ENCODE measurements at places on chromosomes 3 and 15.

DNA sequence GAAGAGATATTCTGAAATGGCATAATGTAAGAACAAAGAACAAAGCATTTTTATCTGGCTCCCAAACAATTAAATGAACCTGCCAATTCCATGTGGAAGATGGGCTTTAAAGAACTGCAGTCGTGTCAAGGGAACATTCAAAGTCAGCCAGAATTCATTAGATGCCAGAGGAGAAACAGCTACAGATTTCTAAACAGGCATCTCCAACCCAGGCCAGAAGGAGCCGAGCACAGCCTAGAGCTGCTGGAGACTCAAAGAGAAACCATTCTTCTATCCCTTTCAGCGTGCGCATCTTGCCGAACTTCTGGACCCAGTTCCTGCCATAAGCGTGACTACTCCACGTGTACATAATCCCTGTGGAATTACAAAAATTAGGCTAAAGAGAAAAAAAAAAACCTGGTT, 60.4 kb downstream of the MB21D2 start:
- no peak for DNase-seq

DNA sequence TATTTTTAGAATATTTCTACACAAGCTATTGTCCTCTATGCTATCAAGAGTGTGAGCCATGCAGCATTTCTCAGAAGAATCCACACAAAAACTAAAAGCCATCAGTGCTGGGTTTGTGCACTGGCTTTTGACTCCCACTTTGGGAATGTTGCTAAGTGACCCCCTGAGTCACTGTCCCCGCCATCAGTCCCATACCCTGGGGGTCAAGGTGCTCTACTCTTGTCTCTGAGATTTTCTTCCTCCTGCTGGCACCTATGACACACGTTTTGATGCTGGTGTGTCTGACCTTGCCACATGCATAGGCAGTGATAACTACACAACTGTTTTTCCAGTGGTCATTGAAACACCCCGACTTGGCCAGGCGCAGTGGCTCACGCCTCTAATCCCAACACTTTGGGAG, 19.8 kb downstream of the CMTM7 start:
- no peak for DNase-seq

GRCh38 chr3:186653080-186653707, 12.6 kb upstream of the HRG start:
- peak; percentile 19 for DNase-seq

DNA sequence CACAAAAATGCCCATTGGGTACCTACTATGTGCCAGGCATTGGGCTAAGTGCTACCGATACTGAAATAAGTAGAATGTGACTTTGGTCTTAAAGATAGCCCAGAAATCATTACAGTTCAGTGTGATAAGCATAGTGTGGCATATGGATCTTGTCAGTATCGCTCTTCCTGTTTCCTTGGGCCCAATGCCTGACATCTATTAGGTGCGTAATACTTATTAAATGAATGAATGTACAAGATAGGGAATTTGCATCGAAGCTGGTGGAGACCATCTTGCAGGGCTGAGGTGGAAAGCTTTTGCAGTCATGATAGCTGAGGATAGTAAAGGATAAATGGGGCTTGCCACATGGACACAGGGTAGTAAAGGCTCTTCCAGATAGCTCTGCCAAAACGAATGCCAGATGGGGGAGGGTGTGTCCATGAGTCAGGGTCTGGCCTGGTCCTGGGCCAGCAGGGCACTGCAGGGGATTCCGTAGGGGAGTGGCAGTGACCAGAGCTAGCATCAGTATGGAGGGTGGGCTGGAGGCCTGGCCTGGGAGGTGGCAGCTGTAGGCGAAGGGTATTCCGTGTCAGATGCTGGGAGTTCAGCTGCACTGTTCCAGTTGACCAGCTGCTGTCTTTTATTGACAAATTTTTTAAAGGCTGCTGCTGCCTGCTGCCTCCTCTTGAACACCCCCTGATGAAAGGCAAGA, 23.5 kb downstream of the TSEN2 start:
- no peak for DNase-seq

GRCh38 chr15:101361418-101361817, 66.4 kb upstream of the SNRPA1 start:
- DNase-seq = no peak

- no peak for DNase-seq
Measured at GRCh38 chr3:43159131-43159875, 53.4 kb upstream of the POMGNT2 start.

DNA sequence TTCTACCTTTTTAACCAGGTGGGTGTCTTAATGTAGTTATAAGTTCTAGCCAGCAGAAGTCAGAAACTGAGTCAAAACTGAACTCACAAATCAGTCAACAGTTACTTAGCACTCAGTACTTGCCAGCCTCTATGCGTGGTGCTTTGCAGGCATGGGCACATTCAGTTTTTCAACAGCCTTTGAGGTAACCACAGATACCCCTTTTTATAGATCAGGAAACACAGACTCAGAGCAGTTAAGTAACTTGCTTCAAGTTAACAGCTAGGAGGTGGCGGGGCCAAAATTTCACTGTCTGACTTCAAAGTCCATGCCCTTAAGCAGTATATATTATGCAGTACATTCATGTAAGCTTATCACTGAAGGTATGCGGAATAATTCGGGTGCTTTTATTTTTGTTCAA, 139.4 kb downstream of the FHIT start:
- no peak for DNase-seq

DNA sequence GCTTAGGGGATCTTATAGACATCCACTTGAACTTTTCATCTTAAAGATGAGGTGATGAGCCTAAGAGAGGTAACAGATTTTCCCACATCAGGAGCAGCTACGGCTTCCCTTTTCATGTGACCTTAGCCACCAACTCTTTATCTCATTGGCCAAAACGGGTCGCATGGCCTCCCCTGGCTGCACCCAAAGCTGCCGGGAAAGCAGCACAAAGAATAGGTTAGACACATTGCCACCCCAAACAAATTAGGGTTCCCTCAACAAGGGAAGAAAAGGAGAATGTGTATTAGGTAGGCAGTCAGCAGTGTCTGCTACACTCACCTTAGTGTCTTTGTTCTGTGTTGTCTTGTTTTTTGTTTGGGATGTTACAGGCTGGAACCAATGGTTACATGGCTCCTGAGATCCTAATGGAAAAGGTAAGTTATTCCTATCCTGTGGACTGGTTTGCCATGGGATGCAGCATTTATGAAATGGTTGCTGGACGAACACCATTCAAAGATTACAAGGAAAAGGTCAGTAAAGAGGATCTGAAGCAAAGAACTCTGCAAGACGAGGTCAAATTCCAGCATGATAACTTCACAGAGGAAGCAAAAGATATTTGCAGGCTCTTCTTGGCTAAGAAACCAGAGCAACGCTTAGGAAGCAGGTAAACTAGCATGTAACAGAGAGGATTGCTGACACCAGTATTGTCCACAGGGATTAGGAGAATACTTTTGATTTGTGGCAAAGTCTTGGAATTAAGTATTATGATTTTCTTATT, 44.2 kb downstream of the GRK7 start:
- DNase-seq = no peak

DNA sequence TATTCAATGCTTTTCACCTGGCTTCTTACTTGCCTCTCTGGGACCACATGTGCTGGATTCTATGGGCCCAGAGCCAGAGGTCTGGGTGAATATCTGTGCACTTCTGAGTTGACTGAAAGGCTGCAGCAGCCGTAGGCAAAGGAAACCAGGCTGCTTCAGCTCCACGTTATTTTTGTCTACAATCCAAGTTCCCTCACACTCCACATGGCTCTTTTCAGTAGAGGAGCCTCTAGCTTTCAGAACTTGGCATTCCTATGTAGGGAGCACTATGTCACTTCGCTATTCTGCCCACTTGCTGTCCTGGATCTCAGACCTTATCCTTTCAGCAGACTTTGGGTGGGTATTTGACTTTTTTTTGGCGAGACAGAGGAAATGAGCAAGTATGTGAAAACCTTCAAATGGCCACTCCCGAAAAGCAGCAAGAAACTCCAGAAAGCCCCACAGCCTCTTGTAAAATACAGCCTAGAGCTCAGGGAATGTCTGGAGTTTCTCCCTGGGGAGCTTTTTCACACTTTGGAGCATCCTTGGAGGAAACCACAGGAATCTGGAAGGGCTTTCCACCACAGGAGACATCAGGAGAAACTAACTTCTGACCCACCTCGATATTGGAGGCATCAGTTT, 80.9 kb downstream of the DUT start:
- DNase-seq = no peak

- DNase-seq = no peak
Measured at GRCh38 chr15:68309024-68309423, 31.5 kb downstream of the FEM1B start.

- DNase-seq = no peak
Measured at GRCh38 chr3:152879790-152880174, 44.9 kb downstream of the P2RY1 start.

DNA sequence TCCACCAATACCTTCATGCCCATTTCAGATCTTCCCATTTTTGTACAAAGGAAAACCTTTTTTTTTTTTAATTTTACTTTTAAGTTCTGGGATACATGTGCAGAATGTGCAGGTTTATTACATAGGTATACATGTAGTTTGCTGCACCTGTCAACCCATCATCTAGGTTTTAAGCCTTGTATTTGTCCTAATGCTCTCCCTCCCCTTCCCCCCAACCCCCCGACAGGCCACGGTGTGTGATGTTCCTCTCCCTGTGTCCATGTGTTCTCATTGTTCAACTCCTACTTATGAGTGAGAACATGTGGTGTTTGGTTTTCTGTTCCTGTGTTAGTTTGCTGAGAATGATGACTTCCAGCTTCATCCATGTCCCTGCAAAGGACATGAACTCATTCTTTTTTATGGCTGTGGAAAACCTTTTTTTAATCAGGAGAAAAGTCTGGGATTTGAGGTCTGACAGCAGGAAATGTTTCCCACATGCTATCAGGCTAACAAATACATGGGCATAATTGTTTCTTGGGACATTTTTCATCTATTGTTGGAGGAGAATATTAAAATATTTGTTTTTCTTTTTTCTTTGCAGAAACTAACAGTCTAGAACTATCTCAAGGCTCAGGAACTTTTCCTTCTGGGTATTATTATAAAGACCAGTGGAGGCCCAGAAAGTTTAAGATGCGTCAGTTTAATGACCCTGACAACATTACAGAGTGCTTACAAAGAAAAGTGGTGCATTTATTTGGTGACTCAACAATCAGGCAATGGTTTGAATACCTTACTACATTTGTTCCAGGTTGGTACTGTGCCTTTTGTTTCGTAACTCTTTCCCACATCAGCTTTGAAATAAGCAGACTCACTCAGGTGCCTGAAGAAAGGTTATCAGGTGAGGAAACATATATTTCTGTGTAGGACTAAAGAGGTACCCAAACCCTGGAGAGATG, 32.8 kb upstream of the NFKBIZ start:
- no peak for DNase-seq

DNA sequence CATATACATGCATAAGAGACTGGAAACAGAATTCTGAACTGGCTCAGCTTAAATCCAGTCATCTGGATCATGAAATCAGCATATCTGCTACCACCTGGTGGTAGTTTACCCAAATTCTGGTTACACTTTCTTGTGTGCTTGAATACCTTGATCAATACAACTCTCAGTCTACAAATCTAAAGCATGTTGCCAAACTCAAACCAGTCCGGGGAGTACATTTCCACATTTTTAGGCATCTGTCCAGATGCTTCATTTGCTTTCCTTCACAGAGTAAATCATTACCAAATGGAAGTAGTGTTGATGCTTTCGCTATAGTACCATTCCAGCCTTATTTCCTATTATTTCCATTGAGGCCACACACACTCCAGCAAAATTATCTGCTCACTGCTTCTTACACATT, 126.4 kb downstream of the P2RY1 start:
- no peak for DNase-seq

DNA sequence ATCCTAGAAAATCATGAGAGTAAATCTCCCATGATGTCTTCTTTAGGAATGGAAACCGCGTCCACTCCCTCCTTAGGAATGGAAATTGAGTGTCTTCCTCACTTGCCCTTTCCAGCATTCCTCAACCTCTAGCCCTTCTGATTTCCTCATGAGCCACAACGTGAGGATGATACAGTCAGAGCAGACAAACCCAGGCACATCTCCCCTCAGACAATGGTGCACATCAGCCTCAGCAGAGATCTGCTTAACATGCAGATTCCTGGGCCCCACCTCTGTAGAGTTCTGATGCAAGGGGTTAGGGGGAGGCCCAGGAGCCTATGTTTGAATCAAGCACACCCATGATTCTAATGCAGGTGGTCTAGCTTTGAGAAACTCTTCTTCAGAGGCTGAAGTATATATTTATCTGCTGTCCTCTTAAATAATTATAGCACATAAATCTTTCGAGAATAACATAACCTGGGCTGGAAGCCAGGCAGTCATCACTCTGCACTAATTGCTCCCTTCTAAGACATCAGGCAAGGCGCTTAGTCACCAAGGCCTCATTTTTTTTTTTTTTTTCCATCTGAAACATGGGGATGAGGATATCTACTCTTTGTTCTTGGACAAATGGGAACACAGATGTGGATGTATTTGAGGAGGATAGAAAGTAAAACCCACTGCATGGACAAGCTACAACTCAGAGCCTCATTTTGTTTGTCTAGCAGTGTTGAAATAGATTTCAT, 81.7 kb downstream of the PRICKLE2 start:
- DNase-seq = no peak

- no peak for DNase-seq
Measured at GRCh38 chr3:122343654-122344053, 18.6 kb downstream of the CSTA start.

DNA sequence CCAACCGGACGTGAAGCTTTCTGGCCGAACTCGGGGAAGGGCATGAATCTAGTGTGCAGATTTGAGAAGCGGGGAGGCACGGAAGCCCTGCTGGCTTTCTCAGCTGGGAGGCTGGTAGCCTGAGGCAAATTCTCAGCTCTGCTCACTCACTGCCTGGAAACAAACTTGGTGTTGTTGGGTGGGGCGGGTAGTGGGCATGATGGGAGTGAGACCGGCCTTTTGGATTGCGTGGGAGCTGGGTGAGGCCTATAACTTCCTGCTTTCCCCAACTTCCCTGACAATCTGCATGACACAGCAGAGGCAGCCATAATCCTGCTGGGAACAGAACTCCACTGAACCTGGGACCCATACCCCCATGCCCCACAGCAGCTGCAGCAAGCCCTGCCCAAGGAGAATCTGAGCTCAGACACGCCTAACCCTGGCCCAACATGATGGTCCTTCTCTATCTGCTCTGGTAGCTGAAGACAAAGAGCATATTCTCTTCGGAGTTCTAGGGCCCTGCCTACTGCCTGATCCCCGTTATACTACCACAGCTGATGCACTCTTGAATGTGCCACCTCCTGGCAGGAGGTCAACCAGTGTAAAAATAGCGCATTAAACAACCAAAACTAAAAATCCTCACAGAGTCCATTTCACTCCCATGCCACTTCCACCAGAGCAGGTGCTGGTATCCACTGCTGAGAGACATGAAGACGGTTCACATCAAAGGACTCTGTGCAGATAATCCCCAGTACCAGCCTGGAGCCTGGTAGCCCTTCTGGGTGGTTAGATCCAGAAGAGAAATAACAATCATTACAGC, 44.7 kb downstream of the CEP70 start:
- no peak for DNase-seq
